NK-92 treated with Interleukin-12 subunit alpha and Interleukin-12 subunit beta, amount 100 ng/mL, for 24 hours (cell line): ENCODE measurements at places on chromosomes 7 and 10.

DNA sequence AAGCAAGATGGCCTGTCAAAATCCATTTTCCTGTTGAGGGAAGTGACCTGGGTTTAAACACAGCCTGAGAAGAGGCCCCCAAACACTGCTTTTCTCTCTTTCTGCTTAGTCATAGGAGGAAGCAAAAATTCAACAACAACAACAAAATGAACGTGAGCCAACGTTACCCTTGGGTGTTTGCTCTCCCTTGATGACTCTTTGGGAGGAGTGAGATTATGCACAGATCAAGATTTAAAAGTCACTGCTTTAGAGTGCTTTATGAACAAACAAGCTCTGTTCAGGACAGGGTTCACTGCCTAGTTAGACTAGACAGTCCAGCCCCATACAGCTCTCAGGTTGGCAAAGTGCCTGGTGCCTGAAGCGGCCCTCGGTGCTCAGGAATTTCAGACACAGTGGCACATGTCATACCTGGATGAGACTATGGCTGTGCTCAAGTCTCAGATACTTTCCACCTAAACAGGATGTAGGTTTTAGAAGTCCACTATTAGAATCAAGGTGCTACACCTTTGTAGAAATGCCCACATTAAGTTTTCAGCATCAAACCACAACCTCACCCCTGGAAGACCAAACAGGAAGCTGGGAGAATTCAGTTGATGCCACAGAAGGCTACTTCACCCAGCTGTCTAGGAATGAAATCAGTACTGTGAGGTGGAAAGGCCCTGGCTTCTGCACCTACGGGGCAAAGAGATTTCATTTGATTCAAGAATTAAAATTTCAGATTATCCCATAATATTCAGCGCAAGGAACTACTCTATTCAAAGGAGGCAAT lies 38.7 kb downstream of the DENND11 start:
- no peak for DNase-seq

GRCh38 chr7:107167483-107168232 lies 1.1 kb upstream of the HBP1 start:
- peak; percentile 78 for DNase-seq

DNA sequence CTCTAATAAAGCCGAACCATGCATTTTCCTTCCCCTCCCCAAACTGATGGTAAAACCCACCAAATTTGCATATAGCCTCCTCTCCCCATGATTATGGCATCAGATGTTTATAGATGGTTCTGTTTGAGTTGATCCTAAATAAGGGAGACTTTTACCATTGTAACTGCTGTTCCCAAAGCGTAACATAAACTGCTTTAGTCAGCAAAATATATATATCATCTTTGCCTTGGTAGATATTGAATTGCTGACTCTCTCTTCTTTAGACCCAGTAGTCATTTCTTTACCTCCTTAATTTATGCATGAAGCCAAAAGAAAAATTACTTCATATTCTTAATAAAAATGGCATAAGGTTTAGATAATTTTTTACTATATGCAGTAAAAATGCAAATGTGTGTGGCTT lies 86.2 kb upstream of the LRGUK start:
- DNase-seq: no peak

DNA sequence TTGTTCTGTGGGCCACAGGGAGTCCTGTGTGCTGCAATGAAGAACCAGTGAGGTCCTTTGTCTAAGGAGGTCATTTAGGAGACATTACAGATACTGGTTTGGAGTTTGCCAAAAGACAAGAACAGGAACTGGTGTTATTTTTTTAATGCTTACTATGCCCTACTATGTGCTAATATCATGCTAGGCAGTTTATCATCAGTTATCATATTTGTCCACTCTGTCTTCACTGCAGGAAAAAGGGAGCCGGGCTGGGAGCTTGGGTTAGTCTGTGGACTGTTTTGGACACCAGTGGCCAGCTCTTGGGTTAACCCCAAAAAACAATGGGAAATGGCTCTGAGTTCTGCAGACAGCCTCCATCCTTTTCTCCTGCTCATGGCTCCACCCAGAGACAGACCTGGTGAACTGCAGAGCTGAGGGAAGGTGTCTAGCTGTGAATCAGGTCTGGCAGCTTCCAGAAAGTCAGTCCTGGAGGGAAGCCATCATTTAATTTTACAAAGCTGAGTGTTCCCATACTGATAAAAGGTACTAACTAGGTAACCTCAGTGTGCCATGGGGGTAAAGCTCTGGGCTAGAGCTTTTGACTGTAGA lies 101.2 kb upstream of the ZNF746 start:
- no peak for DNase-seq

- DNase-seq: peak; percentile 41
Measured at GRCh38 chr7:150665089-150665748, 20.3 kb upstream of the GIMAP2 start.

GRCh38 chr7:137020351-137020750 lies 151.9 kb downstream of the CHRM2 start:
- DNase-seq: no peak

DNA sequence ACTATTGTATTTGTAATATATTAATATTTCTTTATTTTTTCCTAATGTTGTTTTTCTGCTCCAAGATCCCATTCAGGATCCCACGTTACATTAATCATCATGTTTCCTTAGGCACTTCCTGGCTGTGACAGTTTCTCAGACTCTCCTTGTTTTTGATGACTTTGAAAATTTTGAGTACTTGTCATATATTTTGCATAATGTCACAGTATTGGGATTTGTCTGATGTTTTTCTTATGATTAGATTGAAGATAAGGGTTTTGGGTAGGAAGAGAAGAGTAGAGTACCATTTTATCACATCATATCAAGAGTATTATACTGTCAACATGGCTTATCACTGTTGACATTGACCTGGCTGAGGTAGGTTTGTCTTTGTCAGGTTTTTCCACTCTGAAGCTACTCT lies 146.3 kb upstream of the TPK1 start:
- DNase-seq: no peak

DNA sequence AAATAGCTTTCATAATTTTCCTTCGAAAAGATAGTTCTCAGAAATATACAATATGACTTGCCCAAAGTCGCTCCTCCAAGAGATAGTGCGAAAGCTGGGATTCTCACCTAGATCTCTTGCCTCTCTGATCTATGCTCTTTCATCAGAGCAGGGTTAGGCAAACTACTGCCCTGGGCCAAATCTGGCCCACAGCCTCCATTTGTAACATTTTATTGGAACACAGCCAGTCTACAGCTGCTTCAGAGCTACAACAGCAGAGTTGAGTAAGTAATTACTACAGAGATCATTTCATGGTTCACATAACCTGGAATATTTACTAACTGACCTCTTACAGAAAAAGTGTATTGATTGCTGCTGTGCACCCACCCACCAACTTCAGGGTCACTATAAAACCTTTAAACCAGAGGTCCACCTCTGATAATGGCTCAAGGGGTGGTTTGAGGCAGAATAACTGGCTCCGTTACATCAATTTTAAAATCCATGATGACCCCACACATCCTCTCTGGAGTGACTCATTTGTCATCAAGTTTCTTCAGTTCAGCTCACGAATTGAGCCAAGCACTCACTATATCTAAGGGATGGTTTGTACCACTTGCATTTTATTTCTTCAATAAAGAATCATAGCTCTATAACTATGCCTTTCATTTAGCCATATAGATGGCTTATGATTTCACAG lies 1019.0 kb downstream of the XPNPEP1 start:
- no peak for DNase-seq

DNA sequence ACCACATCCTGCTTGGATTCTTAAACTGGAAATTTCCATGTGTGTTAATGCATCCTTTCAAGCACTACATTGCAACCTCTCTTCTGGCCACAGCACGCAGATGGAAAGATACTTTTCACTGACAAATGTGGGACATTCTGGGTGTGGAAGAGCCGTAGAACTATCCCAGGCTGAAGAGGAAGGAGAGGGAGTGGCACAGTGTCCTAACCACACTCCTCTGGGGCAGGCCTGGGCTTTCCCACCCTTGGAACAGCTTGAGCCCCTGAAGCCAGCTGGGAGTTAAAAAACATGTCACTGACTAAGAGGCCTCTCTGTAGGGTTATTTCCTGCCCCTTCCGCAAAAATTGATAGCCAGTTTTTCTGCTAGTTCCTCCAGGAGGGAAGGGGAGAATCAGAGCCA lies 34.0 kb upstream of the DNMBP start:
- no peak for DNase-seq

- DNase-seq: no peak
Measured at GRCh38 chr7:23290993-23291392, 8.1 kb upstream of the MALSU1 start.
